ENCODE measurements at places on chromosomes 16 and 17.

GRCh38 chr17:68906638-68907037, 48.6 kb downstream of the ABCA8 start:
- DNase-seq: no peak

DNA sequence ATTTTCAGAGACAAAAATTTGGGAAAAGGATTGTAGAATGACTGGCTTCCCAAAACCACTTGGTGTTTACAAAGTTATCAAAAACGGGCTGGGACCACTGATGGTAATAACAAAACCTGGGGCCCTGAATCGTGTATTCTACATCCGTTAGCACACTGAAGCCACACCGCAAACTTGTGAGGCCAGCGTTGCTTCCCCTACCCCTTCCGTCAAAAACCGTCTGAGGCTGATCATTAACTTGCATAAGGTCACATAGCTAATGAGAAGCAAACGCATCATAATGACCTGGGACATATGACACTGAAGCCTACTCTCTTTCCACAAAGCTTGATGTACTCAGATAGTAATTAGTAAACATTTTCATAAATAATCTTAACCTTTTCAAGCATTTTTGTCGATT, 704.3 kb downstream of the MAF start:
- no peak for DNase-seq

GRCh38 chr16:85313526-85314301, 201.4 kb upstream of the CIBAR2 start:
- peak; percentile 54 for DNase-seq

DNA sequence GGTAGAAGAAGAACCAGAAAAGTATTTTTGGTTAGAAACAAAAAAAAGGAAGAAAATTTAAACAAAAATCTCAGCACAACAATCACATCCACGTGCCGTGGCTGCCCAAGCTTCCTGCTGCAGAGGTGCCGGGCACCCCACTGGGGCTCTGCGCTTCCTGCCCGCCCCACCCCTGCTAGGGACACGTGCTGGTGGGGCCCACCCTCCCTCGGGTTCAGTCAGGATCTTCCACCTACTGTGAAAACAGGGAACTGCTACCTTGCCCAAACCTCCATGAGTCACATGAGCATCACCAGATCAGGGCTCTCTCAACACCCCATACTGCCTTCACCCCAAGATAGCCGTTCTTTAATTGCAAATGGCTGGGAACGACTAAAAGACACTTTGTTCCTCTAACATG, 24.4 kb upstream of the CYTH1 start:
- no peak for DNase-seq

DNA sequence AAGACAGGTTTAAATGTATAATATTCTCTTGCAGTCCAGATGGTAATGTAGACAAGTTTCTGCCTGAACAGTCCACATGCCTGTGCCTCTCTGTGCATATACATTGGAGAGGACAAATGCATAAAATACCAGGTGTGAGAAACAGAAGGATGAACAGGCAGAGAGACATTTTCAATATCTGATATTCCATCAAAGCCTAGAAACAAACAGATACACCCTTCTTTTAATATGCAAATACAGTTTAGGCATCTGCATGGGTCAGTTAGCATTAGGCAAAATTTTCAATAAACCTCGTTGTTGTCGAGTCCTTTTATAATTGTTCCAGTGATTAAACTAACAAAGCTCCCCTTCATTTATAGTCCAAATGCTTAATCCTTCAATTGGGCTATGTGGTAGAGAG, 897 bp downstream of the OMG start:
- no peak for DNase-seq

- DNase-seq: no peak
These were observed 24.1 kb upstream of the HOXB13 start for GRCh38 chr17:48752399-48753288.

- peak; percentile 69 for DNase-seq
These were observed 6.3 kb downstream of the TERF2IP start for GRCh38 chr16:75653922-75654321.

DNA sequence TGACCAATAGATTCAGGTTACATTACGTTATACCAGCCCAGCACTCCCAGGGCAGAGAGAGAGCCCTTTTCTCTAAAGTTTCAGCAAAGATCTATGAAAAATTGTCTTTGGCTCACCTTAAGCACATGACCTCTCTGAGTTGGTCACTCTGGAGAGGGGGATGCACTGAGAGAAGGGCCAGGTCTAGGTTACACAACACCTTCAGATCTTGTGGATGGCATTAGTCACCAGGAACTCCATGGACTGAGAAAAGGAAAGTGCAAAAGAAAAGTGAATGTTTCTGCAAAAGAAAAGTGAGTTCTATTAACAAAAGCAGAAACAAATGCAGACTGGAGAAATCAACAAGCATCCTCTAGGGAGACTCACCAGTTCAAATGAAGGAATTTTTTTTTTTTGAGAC, 253.3 kb upstream of the SALL1 start:
- DNase-seq: no peak

GRCh38 chr16:83942815-83943515, 10.1 kb upstream of the OSGIN1 start:
- DNase-seq: no peak

- no peak for DNase-seq
These were observed 115.1 kb downstream of the ABCA8 start for GRCh38 chr17:68840073-68840472.

DNA sequence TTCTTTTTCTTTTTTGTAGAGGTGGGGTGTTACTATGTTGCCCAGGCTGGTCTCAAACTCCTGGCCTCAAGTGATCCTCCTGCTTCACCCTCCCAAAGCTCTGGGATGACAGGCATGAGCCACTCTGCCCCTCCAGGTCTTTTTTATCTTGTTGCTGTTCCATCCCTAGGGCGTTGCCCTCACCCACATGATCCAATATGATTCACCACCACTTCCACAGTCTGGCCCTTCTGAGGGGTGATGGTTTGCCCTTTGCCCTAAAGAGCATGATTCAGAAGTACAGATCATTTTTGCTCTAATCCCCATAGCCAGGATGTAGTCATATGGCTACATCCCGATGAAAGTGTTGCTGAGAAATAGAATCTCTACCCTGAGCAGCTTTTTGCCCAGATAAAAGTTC, 18.8 kb downstream of the STX4 start:
- DNase-seq: peak; percentile 92

GRCh38 chr16:54030451-54030850, 256.1 kb downstream of the IRX3 start:
- no peak for DNase-seq

- DNase-seq: no peak
These were observed 19.6 kb downstream of the CCR7 start for GRCh38 chr17:40545660-40546059.

- peak; percentile 92 for DNase-seq
These were observed 2.7 kb upstream of the MLLT6 start for GRCh38 chr17:38702166-38702915.

GRCh38 chr16:55661941-55662643, 6.3 kb downstream of the SLC6A2 start:
- peak; percentile 80 for DNase-seq

- peak; percentile 88 for DNase-seq
These were observed at the start of gene ARL4D for GRCh38 chr17:43398724-43399595. ARL4D (plus strand) TSS chr17:43398993; CDS start chr17:43399733, 740 bp downstream.

DNA sequence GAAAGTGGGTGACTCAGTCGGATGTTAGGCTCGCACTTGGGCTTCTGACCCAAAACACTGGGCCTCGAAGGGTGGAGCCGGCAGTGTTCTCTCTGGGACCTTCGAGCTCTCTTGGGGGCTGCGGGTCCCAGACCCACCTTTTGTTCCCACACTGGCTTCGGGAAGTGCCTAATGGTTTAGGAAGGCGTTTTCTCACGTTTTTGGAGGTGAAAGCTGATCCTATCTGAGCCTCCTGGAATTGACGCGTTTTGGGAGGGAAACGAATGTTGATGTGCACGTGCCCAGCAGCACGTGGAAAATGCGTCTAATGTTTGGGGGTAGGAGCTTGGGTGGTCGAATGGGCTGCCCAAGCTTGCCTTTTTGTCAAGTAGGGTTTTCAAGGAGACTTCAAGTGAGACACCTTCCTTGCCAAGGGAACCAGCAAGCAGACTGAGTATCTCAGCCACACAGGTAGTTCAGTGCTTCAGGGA, 666 bp downstream of the HGS start:
- DNase-seq: peak; percentile 89

- DNase-seq: no peak
These were observed 17.8 kb downstream of the CDH16 start for GRCh38 chr16:66900721-66901441.

DNA sequence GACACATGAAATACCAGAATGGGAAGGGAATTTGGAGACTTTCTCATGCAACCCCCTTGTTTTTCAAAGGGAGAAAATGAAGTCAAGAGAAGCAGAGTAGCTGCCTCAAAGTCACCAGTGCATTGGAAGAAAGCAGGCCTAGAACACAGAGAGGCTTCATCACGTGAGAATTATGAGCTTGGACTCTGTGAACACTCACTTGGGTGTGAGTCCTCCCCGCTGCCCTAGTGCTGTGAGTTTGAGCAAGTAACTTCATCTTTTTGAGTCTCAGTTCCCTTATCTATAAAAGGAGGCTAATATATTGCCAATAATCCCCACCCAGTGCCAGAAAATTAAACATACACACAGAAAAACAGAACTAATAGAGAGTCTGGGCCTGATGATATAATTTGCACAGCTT, 315.8 kb downstream of the XYLT1 start:
- no peak for DNase-seq

GRCh38 chr17:72393553-72393952, 272.7 kb downstream of the SOX9 start:
- peak; percentile 73 for DNase-seq

DNA sequence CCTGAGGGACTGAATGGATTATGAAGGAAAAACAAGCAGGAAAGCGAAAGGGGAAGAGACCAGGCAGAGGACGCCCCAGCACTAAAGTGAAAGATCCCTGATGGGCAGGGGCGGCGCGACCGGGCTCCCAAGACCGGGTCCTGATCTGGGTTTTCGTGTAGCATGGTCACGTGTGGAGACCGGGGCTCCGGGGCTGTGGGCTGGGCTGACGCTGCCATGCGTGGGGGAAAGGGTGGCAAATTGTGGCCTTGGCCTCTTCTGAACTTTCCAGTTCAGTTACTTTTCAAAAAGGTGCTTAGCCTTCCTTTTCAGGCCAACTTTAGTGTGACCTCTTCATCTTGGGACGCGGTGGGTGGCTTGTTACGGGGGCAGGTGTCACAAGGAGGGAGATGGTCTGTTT, 57.5 kb downstream of the METRNL start:
- no peak for DNase-seq
